ENCODE measurements at places on chromosomes 7 and 10.

DNA sequence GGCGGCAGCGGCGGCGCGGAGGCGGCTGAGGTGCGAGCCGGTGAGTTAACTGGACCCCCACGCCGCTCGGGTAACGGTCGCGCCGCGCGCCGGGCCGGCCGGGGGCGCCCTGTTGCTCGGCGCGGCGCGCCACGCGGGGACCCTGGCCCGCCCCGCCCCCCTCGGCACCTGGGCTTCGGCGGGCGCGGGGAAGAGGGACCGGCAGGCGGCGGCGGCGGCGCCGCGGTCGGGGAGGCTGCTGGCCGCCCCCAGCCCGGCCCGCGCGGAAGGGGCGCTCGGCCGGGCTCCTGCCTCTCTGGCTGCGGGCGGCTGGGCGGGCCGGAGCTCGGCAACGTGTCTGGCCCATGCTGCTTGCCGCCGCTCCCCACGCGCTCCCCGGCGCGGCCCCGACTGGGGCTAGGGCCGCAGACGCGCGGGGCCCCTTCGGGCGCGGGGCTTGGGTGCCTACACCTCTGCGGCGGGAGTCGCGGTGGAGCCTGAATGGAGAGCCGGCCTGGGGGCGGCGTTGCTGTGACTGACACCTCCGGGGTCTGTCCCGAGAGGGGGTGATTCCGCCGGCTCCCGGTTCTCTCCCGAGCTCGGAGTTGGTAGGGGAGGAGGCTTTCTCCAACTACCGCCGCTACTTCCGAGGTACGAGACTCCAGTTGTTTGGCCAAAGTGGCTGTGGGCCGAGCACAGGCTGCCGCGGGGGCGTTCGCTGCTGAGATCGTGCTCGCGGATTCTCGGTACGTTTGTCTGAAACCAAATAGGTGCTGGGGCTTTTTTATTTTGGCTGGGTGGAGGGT, 494 bp downstream of the PALS2 start:
- no peak for DNase-seq

DNA sequence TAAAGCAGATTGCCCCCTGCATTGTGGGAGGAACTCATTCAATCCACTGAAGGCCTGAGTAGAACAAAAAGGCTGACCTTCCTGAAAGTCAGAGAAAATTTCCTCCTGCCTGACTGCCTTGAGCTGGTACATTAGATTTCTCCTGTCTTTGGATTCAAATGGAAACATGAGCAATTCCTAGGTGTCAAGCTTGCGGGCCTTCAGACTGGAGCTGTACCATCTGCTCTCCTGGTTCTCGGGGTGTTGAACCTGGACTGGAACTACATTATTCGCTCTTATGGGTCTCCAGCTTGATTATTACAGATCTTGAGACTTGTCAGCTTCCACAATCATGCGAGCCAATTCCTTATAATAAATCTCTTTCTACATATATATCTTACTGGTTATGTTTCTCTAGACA, 173.6 kb upstream of the STEAP4 start:
- DNase-seq = no peak

- DNase-seq = no peak
Observed at GRCh38 chr10:72072639-72073038, 15.7 kb downstream of the SPOCK2 start.

GRCh38 chr7:83204715-83205114, 42.0 kb upstream of the PCLO start:
- no peak for DNase-seq

DNA sequence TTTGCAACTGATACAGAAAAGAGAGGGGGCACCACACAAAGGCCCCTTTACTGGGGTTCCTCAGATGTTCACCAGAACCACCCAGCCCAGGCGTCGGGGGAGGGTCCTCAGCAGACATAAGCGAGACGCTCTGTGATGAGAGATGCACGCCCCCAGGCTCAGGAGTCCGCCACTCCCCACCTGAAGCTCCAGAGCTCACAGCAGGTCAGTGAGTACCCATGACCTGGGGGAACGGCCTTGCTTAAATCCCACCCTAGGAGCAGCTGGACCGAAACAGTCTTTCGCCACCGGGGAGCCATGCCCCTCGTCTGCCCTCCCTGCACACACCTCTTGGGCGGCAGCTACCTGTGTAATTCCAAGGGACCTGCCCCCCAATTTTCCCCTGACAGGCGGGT, 2.8 kb downstream of the CRYGN start:
- DNase-seq = no peak

DNA sequence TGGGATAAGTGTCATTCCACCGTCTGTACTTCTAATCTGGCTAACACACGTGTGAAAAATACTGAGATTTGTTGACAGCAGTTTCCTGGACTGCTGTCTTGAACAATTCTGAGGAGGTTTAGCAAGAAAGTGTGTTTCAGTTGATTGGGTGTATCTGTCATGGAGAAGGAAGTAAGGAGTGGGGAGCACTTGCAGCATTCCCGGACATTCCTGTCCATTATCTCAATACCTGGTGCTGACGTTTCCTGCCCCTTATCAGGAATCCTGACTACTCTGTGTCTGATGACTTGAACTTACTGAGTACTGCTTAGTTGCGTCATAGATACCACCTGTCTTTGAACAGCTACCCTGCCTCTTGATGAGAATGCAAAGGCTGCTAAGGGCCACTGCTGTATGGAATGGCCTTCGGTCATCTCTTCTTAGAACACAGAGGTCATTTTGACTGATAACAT, 72.0 kb upstream of the VKORC1L1 start:
- no peak for DNase-seq
